Midbrain (tissue), 1 donor: ENCODE measurements at places on chromosomes 12 and 14.

- DNase-seq = peak; percentile 77
Measured at GRCh38 chr12:122836027-122836921, 1.0 kb downstream of the HIP1R start.

GRCh38 chr14:79077096-79077495, 906.9 kb downstream of the NRXN3 start:
- DNase-seq = no peak

GRCh38 chr12:104651811-104652210, 195.1 kb downstream of the CHST11 start:
- no peak for DNase-seq

DNA sequence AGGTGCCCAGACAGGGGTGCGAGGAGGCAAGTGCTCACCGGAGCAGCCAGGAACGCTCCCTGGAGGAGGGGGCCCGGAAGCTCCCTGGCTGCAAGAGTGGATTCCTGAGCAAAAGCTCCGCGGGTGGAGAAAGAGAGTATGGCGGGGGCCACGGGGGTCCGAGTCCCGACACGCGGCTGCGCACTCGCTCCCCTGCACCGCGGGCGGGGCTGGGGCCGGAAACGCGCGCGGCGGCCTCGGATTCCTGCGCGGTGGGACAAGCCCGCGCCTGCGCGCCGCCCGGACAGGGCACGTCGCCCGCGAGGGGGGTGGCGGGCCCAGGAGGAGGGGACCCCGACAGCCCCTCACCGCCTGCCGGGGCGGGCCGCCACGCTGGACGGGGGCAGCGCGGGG, 27.8 kb upstream of the GPR132 start:
- DNase-seq = no peak

GRCh38 chr12:1747609-1748008, 56.7 kb downstream of the ADIPOR2 start:
- no peak for DNase-seq

DNA sequence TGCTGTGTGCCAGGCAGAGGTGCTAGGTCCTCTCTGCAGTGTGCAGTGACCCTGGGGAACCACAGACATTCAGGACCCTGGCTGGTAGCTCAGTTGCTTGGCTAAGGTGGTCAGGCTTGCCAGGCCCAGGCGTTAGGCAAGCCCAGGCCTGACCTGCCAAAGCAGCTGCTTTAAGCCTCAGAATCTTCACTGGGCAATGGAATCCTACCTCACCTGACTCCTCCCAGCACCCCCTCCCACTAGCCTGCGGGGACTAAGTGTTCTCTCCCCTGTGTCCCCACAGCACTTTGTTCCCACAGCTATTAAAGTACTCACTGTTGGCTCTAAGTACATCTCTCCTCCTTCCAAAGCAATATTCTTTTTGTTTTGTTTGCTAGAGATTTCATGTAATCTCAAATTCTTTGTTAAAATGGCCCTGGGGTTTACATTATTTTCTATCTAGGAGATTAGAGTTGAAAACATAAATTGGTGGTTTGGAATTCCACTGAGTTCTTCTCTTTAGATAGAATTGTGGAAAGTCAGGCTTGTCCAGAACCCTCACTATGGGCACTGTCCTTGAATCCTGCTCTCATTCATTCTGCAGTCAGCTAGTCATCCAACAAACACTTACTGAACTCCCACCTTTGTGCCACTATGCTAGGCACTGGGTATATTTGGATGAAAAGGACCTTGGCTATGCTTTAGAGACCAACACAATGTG, 44.4 kb downstream of the DGLUCY start:
- DNase-seq = peak; percentile 52

- no peak for DNase-seq
Measured at GRCh38 chr14:101250336-101250947, 310.9 kb upstream of the DIO3 start.

- DNase-seq = no peak
Measured at GRCh38 chr12:96420277-96420835, 20.1 kb upstream of the CDK17 start.

DNA sequence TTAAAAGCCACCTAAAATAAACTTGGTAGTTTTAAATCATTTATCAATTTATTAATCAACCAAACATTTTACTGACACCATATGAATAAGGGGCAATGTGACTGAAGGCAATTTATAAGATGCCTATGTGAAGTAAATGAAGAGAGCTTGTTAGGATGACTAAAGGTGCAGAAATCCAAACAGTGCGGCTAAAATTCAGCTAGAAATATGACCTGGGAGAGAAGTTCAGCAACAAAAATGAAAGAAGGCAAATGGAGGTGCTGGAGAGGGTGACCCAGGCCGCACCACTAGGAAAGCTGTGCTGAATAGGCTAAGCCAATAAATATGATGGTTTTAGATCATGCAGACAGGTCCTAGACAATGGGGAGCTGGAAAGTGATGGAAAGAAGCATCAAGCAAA, 403.7 kb downstream of the BTG1 start:
- no peak for DNase-seq

DNA sequence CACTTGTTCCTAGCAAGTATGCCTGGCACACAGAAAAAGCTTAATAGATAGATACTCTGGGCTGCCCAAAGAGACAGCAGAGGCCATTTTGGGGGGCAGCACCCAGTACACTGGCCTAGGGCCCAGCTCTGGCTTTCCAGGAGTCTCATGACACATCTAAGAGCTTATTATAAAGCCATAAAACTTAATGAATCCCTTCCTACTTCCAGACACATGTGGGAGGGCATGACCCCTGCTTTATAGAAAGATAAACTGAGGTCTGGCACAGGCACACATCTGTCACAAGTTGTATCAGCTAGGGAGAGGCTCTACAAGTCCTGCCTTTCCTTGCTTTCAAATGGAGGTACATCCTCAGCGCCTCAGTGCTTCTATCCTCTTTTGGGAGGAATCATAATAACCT, 27.1 kb downstream of the FMNL3 start:
- no peak for DNase-seq

DNA sequence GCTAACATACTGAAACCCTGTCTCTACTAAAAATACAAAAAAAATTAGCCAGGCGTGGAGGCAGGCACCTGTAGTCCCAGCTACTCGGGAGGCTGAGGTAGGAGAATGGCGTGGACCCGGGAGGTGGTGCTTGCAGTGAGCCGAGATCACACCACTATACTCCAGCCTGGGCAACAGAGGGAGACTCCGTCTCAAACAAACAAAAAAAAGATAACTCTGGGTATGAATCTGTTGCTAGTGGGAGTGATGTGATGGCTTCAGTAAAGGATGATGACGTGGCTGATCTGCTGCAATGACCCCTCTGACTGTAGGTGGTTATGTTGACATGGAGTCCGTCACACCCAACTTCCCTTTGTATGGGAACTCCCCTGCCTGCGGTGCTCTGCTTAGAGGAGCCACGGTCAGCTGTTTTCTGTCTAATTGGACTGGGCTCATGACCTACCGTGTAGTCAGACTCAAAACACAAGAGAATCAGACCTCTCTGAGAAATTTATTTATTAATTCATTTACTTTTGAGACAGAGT, 59.1 kb upstream of the MED13L start:
- no peak for DNase-seq

DNA sequence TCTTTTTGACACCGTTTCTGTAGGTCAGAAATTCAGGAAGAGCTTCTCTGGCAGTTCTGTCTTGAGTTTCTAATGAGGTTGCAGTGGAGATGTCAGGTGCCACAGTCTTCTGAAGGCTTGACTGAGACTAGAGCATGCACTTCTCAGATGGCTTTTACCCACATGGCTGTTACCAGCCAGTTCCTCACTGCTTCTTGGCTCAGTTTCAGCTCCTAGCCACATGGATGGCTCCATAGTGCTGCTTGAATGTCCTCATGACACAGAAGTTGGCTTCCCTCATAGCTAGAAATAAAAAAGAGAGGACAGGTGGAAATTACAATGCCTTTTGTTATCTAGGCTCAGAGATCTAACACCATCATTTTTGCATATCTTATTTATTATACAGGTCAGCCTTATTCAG, 38.1 kb upstream of the SLC2A13 start:
- peak; percentile 19 for DNase-seq

DNA sequence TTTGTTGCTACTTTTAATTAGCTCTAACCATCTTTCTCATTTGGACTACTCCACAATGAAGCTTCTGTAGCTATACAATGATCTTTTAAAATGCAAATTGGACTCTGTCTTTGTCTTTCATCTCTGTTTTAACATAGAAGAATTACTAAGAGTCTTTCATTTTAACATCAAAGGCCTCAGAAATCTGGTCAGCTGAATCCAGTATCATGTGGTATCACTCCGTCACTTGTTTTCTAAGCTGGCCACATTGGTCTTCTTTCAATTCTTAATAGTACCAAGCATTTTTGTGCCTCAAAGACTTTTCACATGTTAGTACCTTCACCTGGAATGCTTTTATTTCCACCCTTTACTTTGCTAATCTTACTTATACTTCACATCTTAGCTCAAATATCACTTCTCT, 95.5 kb upstream of the SLC16A7 start:
- peak; percentile 0 for DNase-seq

DNA sequence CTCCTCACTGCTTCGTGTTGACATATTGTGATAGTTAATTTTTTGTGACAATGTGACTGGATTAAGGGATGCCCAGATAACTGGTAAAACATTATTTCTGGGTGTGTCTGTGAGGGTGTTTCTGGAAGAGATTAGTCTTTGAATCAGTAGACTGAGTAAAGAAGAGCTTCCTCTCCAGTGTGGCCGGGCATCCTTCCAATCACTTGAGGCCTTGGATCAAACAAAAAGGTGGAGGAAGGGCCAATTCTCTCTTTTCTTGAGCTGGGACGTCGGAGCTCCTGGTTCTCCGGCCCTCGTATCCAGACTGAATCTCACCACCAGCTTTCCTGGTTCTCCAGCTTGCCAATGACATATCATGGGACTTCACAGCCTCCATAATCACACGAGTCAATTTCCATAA, 240.4 kb downstream of the CHST11 start:
- DNase-seq = no peak
